ENCODE measurements at places on chromosomes 12 and 14.

DNA sequence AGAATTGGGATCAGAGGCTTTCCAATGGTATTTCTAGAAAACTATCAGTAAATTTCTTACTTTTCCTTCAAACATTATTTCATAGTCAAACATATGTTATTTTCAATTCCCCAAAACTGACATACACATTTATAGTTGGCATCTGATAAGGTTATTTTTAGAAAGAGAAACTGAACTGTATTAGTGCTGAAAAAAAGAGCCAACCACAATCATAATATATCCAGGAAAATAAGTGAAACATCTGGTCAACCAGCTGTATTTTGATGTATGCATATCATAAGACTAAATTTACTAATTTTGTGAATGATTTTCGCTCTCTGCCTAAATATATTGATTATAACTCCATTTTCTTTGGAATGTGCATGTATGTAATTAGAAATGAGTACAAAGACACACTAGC, 554.2 kb downstream of the FLRT2 start:
- DNase-seq: no peak

- no peak for DNase-seq
Measured at GRCh38 chr12:25924491-25925001, 33.9 kb upstream of the RASSF8 start.

DNA sequence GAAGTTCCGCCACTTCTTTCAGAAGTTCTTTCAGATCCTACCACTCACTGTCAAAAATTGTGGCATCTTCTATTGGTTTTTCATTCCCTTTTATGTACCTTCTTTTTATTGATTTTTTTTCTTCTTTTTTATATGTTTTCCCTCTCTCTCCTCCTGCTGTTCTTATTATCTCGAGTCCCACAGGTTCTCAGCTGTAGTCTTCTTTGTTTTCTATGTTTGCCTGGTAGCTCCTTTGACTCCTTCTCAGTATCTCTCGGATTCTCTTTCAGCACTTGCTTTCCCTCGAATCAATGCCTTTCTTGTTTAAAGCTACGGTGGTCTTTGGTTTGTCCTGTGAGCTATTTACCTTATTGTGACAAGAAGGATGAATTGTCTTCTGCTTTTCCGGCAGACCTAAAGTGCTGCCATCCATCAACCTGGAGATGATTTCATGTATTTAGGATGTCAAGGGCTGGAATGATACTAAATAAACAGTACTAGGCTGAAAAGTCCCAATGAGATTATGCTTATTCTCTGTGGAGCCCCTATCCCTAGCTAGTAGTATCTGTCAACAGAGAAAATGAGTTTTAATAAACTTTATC, 541.7 kb downstream of the NOVA1 start:
- no peak for DNase-seq

GRCh38 chr14:51012055-51012454, 67.8 kb upstream of the PYGL start:
- no peak for DNase-seq

DNA sequence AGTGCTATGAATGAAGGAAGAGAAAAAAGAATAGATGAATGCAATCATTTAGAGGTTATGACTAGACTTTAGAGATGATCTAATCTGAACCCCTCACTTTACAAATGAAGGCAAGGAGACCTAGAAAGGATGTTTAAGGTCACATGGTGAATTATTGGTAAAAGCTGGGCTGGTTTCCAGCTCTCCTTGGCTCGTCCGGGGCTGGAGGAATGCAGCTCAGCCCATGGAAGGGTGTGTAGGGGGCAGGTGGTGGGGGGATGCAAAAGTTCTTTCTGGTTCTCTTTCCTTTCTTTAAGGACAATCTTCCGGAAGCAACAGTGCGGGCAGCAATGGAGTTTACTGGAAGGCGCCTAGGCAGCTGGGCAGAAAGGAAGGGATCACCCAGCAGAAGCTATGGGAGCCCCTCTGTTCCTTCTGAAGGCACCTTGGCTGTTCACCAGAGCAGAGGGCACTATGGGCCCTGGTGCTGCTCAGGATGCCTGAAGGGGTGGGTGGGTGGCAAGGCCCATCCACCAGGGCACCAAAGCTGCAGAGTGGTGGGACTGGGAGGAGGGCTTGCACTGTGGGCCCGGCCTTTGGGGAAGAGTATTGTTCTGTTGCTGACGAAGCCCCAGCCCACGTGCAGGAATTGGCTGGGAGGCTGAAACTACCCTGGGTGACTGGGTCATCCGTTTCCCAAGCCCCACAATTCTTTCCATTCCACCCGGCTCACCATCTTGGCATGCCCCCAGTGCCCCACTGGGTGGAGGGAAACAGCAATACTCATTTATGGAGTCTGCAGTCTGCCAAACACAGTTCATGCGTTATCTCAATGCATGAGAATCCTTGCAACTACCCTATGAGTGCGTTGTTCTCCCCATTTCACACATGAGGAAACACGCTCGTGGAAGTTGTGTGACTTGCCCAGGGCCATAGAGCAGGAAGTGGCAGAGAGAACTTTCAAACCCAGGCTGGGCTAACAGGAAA, 78.2 kb downstream of the IRF2BPL start:
- no peak for DNase-seq

DNA sequence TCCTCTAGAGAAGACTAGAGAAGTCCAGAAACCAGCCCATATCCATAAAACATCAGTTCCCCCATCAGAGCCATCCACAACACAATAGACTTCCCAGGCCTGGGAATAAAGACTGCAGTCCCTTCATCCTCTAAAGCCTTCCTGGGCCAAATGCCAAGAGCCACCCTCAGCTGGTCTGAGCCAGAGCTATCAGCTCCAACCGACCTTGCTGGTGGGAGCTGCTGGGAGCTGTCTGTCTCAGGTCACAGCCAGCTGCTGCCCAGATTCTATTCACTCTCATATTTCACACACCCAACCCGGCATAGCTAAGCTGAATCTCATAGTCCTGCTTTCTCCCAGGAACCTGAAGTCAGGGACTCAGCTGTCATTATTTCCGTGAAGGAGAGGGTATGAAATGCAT, 10.9 kb upstream of the TFCP2 start:
- peak; percentile 12 for DNase-seq

DNA sequence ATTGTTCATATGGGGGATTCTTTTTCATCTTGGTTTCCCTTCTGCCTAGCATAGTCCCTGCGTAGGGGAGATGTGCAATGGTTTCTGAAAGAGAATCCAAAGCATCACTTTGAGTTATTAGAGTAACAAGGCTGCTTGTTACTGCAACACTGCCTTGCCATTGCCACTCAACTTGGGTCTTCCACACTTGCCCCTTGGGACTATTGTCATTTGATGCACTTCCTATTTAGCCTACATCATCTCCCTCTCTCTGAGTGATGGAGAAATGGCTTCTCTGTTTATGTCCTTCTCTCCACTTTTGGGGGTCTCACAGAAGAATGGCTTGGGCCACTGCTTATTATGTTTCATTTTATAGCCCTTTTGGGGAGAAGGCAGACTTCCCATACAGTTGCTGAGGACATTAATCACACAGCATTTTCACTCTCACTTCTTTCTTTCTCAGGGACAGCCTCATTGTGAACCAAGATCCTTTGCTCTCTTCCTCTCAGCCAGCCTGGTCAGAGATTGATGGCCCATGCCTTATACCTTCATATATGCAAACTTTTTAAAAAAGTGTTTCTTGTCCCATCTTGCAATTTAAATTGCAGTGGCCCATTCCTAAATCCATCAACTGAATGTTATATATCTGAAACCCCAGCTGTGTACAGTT, 50.8 kb upstream of the POC1B start:
- no peak for DNase-seq

- DNase-seq: no peak
Measured at GRCh38 chr12:40117818-40118217, 11.9 kb upstream of the SLC2A13 start.

GRCh38 chr14:68510201-68511128, 282.4 kb downstream of the ZFP36L1 start:
- no peak for DNase-seq

DNA sequence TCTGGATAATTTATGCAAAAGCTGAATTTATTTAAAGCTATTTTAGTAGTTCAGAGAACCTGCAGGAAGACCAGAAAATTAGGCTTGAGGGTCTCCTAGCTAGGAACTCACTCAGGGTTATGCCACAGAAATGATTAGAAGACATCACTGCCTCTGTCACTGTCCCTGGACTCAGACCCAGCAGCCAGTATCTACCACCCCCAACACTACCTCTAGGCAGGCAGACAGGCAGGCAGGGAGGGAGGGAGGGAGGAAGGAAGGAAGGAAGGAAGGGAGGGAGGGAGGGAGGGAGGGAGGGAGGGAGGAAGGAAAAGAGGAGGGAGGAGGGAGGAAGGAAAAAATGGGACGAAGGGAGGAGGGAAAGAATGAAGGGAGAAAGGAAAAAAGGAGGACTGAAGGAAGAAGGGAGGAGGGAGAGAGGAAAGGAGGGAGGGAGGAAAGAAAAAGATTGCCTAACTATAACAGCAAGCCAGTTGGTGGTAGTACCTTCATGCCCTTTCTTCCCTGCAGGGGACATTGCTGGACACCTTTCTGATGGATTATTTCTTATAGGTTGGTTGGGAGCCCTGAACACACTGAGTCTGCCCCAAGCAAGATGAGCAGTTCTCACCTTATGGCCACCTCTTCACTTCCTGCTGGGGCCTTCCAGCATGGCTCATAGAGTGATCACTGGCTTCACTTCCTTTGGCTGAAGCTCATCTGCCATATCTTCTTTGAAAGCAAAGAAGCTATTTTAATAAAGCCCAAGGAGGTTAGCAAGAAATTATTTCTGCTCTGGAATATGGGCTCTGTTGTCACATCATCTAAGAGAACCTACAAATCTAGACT, 49.7 kb downstream of the KICS2 start:
- DNase-seq: no peak

DNA sequence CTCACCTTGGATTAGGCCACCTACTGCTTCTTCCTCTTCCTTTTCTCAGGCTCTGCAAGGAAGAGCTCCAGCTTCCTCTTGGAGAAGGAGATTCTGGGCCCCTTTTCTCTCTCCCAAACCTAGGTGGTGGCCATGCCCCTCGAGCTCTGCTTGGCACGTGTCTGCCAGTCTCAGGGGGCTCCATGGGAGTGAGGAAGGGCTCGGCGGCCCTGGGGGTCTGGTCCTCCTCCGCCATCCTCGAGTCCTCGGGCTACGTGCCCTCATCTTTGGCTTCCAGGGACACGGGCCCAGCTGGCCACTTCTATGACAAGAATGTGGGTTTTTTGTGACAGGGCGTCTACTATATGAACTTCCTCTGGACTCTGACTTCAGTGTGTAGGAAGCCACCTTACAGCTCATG, 34.3 kb downstream of the HSP90AA1 start:
- DNase-seq: no peak

DNA sequence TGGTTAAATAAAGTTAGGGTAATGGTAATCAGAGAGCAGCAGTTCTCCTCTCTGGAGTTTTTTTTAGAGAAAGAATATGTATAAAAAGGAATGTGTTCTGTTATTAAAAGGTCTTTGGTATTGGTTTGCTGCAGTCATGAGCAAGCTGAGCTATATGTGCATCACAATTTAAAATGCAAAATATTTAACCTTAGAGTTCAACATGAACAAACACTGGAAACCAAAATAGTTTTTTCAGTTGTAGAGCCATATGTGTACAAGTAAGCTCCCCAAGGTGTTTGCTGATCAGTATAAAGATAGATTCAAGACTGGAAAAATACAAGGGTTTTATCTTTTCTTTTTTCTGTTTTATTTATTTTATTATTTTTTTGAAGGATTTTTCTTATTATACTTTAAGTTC, 245.0 kb downstream of the NUBPL start:
- no peak for DNase-seq

DNA sequence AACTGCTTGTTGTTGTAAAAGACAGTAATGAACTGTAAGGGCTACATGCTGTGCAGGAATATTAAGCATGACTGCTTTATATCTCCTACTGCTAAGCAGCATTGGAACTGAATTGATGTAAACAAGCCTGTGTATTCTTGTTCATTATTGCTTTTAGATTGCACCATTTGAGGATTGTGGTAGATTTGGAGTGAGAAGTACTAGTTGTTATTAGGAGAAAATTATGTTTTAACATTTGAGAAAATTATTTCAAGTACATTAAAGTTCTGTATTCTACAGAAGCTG, 212.7 kb downstream of the ERC1 start:
- no peak for DNase-seq

DNA sequence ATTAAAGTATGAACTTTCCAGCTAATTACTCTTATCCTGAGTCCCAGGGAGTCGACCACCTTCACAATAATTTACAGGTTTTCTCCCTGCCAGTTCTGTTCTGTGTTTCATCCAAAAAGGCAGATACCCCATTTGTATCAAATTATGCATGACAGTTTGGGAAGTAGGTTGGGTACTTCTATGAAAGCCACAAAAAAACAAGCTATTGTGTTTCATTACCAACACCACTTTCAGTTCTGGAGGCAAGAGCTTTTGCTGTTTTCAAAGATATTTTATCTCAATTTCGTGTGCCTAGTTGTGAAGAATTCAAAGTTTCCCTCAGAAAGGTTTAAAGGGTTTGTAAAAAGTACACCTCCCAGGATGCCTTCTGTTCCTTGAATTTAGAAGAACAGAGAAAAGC, 557.4 kb downstream of the FLRT2 start:
- DNase-seq: no peak

DNA sequence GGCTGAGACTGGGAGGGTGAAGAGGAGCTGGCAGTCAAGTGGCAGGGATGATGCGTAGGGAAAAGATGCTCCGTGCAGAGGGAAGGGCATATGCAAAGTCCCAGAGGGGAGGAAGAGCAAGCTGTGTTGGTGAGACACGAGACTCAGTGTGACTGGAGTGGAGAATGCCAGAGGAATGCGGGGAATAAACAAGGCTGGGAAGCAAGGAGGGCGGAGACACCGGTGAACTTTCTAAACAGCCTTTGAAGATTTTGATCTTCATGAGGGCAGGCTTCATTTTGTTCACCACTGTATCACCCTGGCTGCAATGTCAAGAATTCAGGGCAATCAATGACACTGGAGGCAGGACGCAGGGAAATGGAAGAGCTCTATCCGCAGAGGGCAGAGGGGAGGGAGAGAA, 535.8 kb downstream of the FUT8 start:
- peak; percentile 30 for DNase-seq

DNA sequence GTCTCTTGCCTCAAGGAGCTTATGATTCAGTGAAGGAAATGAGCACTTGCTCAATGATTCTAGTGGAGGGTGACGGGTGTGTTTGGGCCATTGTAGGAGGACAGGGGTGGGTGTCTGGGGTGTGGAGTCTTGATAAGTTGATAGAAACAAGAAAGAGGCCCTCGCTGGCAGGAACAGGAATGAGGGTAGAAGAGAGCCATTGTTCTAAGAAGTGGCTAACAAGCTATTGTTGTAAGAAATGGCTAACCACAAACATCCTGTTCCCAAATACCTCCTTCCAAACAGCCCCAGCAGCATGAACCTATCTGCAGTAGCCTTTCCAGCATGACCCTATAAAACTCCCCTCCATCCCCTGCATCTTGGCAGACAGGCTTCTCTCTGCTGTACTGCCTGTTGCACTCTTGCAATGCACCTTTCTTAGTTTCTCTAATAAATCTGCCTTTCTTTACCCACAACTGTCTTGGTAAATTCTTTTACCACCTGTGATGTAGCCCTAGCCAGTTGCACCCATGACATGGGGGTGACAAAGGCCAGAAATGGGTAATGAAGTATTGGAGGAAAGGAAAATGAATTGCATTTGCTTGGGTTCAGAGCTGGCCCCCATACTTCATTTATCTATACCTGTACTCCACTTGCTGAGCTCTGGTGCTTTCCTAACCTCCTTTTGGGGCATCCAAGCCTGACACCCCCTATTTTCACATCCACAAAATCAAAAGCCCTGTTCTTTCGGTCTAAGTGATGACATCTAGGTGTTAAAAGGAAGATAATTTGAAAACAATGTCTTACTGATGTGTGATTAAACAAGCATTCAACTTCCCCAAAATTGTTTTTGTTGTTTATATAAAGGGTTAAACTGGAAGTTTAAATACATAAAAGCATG, 389.1 kb downstream of the GRIN2B start:
- peak; percentile 87 for DNase-seq

- peak; percentile 40 for DNase-seq
Measured at GRCh38 chr12:116236148-116236731, 41.3 kb downstream of the MED13L start.
